Stimulated activated naive CD4-positive, alpha-beta T cell treated with Interleukin-2 at 50 U/mL for 16 hours (primary cell): ENCODE measurements at places on chromosomes 1 and 21.

GRCh38 chr1:18630511-18631495 lies at the start of gene PAX7:
TSS of gene PAX7 (plus strand) at chr1:18630846. CDS start at chr1:18631604, 758 bp downstream.
- no peak for DNase-seq

DNA sequence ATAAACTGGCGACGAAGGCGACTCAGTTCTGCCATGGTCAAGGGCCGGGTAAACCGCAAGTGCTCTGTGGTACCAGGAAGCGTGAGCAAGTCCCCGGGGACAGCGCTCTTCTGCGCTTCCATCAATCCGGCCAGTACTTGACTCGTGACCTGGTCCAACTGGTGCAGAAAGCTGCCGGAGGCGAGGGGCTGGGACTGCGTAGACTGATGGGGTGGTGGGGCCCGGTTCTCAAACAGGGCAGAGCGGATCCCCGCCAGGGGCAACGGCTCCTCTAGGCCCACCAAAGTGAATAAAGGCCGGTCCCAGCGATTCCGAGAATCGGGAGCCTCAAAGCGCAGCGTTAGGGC lies 852 bp downstream of the KTI12 start:
- DNase-seq, result no peak

GRCh38 chr1:83860490-83861221 lies 138.3 kb downstream of the TTLL7 start:
- peak; percentile 56 for DNase-seq

- DNase-seq, result no peak
Observed at GRCh38 chr1:78607944-78608343, 12.3 kb upstream of the IFI44L start.

GRCh38 chr1:203424861-203425662 lies 50.5 kb upstream of the PRELP start:
- DNase-seq, result no peak
